ENCODE measurements at places on chromosomes 2 and 18.

DNA sequence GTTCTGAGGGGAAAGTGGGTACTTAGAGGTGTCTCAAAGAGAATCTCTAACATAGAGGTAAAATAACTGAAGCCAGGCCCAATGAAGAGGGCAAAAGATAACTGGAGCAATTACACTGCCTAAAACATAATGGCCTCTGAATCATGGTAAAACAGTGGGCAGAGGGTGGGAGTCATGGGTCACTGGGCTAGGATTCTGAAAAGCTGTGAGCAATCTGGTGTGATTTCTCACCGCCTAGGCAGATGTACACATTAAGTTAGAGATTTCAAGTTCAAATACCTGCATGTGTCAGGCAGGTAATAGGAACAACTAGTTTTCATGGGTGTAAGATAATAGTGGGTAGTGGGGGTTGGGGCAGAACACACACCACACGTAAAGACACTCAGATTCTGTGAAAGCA lies 45.6 kb downstream of the INSIG2 start:
- DNase-seq: no peak

GRCh38 chr18:53457068-53457467 lies 767.4 kb downstream of the MBD2 start:
- no peak for DNase-seq

GRCh38 chr2:240865391-240865790 lies 3.2 kb upstream of the AGXT start:
- no peak for DNase-seq

DNA sequence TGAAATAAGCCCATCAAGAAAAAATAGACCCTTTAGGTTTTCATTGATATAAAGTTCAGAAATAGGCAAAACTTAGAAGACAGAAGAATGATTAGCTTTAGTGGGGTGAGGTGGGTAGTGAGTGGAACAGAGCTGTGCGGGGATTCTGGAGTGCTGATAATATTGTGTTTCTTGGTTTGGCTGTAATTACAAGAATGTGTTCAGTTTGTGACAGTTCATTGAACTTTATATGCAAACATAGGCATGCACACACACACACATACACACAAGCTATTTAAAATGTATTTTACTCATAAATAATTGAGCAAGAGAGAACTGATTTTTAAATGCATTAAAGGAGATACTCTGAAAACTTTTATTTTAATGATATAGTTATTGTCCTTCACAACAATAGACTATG lies 17.1 kb downstream of the ARHGAP15 start:
- DNase-seq: no peak

- no peak for DNase-seq
These were observed 93.3 kb downstream of the CTAGE1 start for GRCh38 chr18:22324191-22325131.

- DNase-seq: no peak
These were observed 54.8 kb downstream of the TMEM18 start for GRCh38 chr2:622357-622756.

- DNase-seq: no peak
These were observed 8.9 kb upstream of the POU3F3 start for GRCh38 chr2:104844807-104845551.

GRCh38 chr2:99961196-99961913 lies 181.0 kb downstream of the AFF3 start:
- no peak for DNase-seq

- DNase-seq: no peak
These were observed 50.6 kb upstream of the FMNL2 start for GRCh38 chr2:152284398-152284797.

DNA sequence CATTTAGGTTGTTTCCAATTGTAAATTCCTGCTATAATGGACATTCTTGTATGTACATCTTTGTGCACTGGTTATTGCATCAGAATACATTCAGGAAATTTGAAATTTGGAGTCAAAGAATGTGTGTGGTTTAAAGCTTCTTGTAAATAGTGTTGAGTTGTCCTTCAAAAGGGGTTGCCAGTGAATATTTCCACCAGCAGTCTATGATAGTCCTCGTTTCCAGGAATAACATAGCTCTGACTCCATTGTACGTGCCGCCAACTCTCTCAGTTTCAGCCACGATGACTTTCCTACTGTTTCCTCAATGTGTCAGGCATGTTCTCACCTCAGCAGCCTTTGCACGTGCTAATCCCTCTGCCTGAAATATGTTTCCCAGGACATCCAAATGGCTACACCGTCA lies 10.9 kb upstream of the HS6ST1 start:
- DNase-seq: no peak

- DNase-seq: no peak
These were observed 48.5 kb downstream of the IL1R2 start for GRCh38 chr2:102040229-102040628.

DNA sequence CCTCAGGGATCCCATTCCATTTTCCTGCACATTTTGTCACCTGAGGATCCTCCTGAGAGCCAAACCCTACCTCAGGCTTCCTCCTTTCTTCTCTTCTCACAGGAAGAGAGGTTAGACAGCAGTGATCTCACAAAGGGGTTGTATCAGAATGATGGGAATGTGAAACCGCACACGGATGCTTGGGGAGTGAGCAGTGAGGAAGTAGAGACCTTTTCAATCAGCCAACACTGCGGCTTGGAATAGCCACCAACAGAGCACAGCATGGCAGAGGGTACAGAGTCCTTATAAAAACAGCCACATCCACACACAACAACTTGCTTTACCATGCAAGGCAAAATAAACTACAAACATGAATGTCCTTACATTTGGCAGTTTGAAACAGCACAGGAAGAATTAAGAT lies 8.7 kb downstream of the TMEM182 start:
- no peak for DNase-seq

- no peak for DNase-seq
These were observed 2.2 kb upstream of the SP5 start for GRCh38 chr2:170712653-170713542.

GRCh38 chr2:181977661-181978350 lies 7.8 kb upstream of the PPP1R1C start:
- DNase-seq: no peak

GRCh38 chr2:98396745-98397355 lies 47.8 kb upstream of the INPP4A start:
- no peak for DNase-seq

- no peak for DNase-seq
These were observed 516.0 kb upstream of the FAM98A start for GRCh38 chr2:34115076-34115475.

- no peak for DNase-seq
These were observed 107.1 kb upstream of the ST3GAL5 start for GRCh38 chr2:85995648-85996529.

DNA sequence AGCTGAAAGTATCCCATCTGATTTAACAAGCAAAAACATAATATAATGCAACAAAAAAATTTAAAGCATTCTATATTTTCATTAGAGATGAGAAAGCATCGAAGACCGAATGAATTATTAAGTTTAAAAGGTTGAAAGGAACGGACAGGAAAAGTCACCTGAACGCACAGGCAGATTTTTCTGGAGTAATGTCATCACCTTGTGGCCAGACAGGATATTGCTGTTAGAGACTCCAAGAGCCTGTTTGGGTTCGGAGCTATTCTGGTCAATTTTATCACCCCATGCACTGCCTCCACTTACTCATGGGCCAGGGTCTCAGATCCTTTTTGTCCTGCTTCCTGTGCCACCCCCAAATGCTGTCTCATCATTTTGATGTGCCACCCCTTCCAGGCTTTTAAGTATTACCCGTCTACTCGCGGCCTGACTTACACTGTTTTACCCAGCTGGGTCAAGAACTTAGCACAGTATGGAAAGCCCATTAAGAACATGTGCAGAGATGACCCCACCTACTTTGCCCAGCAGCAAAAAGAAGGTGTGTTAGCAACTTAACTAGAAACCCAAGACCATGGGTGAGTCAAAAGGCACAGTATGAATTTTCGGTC lies 27.3 kb downstream of the GKN2 start:
- peak; percentile 77 for DNase-seq

GRCh38 chr2:72131371-72131891 lies 16.2 kb downstream of the CYP26B1 start:
- no peak for DNase-seq

DNA sequence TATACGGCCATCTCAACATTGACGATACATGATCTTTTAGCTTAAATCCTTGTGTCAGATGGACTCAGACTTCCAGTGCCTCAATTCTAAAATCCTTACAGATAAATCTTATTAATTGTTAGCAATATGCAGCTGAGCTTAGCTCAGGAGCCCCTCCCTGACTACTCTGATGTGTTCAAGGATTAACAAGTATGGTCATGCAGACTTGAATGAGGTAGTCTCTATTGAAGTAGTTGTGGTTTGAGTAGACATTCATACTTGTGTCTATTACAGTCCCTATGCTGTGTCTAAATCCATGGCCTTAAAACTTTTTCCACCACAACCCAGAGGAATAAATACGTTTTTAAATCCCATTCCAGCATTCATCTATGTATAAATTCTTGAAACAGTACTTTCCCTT lies 119.5 kb downstream of the NUP35 start:
- no peak for DNase-seq

- DNase-seq: no peak
These were observed 29.9 kb downstream of the GLS start for GRCh38 chr2:190910341-190911136.

GRCh38 chr2:180664507-180664906 lies 315.9 kb upstream of the UBE2E3 start:
- DNase-seq: no peak

GRCh38 chr2:146481629-146482028 lies 1363.2 kb upstream of the ACVR2A start:
- DNase-seq: no peak

DNA sequence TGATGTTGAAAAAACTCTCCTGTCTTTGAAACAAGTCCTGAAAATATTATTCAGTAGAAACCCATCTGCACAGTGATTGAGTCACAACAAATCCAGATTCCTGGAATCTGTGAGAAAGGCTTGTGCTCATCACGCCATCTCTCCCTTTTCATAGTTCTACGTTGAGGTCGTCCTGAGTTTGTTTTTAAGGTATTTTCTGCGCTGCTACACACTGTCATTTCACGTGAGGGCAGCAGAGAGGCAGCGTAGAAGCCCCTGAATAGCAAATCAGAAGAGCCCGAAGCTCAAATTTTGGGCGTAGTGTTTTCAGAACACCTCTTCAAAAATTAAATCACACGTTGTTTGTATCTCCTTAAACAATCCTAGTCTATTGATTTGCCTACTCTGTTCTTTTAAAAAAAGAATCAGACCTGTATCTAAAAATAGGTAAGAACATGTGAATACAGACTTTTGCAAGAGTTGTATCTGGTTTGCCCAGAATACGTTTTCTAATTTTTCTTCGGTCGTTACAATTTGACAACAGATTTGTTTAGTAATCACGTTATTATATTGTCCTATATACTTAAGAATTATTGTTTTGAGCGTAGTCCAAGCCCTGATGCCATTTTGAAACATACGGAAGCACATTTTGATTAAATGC lies 61.6 kb upstream of the SLC38A11 start:
- peak; percentile 8 for DNase-seq

- DNase-seq: peak; percentile 8
These were observed 68.3 kb upstream of the PPM1B start for GRCh38 chr2:44100351-44100750.

- DNase-seq: no peak
These were observed 32.1 kb upstream of the SPAG16 start for GRCh38 chr2:213252206-213252605.

- DNase-seq: no peak
These were observed 1.6 kb downstream of the TNP1 start for GRCh38 chr2:216858312-216858711.

DNA sequence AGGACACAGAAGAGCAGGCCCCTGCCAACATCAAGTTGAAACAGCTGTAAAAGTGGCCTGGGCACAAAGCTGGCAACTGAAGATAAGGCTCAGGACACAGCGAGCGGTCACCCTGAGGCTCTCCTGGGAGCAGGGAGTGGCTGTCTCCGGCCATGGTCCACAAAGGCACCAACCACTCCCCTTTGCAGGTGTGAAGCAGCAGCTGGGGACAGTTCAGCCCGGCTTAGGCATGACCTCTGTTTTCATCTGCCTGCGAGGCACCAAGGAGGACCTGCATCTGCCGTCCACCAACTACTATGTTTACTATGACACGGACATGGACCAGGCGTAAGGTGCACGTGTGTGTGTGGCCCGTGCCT lies 12.9 kb downstream of the TGOLN2 start:
- no peak for DNase-seq

- no peak for DNase-seq
These were observed 28.1 kb downstream of the MRPL33 start for GRCh38 chr2:27799646-27800010.

GRCh38 chr18:57771193-57771592 lies 31.9 kb downstream of the ATP8B1 start:
- DNase-seq: no peak

- no peak for DNase-seq
These were observed 134.5 kb downstream of the NAPG start for GRCh38 chr18:10660179-10660884.

DNA sequence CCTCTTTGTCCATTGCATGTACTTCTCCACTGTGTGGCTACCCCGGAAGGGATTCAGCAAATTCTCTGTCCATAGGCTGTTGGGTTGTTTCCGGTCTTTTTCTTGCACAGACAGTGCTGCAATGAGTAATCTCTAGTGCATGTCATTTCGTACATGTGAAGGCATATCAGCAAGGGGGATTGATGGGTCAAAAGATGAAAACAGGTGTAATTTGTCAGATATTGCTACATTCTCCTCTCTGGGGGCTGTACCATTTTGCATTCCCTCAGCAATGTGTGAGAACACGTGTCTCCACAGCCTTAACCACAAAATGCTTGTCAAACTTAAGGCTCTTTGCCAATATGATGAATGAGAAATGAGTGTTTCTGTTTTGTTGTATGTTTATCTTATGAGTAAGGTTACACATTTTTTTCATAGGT lies 60.5 kb downstream of the KLHL29 start:
- no peak for DNase-seq

GRCh38 chr2:225938991-225939390 lies 539.5 kb downstream of the NYAP2 start:
- DNase-seq: no peak

DNA sequence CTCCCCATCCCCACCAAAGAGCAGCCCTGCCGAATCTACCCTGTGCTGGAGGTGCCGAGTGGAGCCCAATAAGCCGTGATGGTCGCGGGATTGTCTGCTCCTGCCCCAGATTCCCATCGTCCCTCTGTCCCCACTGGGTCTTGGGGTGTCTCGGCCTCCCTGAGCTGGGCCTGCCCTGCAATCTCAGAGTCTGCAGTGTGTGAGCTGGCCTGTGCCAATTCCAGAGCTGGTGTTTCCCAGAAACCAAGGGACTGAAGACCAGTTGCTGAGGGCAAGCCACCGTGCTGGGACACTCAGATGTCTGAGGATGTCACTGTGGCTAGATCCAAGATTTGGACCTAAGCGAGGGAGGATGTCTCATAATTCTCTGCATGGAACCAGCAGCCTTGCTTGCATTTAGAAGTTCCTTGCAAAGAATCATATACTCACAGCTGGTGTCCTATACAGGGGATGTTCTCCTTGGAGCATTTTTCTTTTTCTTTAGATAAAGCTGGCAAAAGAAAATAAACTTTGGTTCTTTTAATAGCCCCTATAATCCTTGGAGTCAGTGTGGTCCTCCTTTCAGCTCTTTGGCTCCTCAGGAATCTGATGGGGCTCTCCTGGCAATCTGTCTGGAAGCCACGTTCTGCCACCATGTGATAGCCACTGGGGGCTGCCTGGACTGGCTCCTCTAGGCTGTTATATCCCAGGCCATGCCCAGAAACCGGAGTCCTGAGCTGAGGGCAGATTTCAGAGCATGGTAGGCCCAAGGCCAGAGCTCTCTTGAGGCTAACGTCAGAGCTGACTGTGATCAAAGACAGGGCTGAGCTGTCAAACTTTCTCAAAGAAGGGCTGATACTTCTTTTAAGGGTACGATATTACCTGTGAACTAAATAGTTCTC lies 140.1 kb upstream of the HAAO start:
- no peak for DNase-seq

Measured in CD4-positive, alpha-beta T cell treated with Interleukin-12 subunit alpha and Interleukin-12 subunit beta, for 1 hour (primary cell).